LHCN-M2 (cell line): ENCODE measurements at places on chromosomes 16 and 17. TPM values are rescaled to one million over a fixed set of nuclear protein-coding genes. Genes with fewer than 3 reads are reported as not detected.

The CTRL gene
- 0.71 and 2.6 TPM in 2 replicates for total RNA-seq

DNA sequence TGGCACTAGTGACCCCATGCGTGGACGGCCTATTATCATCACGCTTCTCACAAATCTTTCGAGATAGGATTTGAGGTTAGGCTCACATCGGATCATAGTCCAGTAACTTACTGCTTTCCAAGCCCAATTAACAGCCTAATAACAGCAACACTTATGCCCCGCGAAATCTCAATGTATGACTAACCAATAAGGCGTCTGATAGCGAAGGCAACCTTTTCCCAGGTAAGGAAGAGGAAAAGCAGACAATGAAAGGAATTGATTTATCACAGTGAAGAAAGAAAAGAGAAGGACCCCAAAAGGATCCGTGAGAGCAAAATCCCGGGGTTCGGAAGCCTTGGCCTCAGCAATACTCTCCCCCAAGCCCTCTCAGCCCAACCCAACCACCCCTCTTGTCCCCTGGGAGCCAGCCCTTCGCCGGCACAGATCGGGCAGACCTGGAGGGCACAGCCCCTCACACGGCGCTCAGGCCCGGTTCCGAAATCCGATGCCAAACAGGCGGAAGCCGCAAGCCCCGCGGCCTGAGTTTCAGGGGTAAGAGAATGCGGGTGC lies 534 bp downstream of the GPATCH8 start:
- peak; percentile 22 for DNase-seq

The VASN gene
- 7.1 and 12.5 TPM in 2 replicates for total RNA-seq

DNA sequence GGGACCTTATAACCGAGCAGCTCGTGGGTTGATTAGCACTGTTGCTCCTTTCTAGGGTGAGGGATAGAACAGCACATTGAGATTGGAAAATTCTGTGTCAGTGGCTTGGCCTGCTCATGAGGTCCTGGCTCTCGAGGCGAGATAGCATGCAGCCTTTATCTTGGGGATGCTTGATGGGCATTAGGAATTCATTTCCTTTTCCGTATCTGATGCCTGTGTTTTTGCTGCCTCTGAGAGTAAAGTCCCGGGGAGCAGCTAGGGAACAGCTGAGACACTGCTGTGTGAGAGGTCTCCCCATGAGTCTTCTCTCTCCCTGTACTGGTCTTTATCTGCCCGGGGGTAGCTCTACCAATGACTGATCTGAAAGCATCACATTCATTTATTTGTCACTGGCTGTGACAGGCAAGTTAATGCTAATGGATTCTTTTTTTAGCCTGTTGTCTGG lies 14.5 kb downstream of the MSI2 start:
- DNase-seq: no peak

DNA sequence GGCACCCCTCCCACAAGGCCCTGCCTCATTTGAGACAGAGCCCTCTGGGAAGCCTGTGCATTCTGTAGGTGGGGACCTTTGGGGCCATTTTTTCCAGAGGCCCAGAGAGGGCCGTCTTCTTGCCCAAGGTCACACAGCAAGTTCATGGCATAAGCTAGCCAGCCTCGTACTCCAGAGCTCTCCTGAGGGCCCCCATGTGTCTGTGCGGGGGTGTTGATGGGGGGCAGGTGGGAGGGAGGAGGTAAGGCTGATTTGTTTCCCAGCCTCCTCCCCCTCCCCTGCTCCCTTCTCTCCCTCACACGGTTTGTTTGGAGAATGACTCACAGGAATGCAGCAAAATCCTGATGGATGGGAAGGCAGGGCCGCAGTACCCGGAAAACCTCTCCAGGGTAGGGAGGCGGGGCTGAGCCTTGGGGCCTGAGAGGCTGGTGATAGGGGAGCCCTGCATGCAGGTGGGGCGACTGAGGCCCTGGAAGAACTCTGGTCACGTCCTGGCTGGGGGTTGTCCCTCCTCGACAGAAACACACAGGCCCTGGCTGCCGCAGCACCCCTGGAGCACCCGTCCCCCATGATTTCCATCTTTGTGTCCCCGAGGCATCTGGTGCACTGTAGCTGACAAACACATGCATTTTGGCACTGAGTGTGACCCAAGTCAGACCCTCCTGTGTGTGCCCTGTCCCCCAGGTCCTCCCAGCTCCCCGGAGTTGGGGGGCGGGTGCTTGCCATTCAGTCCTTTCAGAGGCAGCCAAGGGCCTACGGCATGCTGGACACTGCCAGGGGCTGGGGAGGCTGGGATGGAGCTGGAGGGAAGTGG lies 29.7 kb downstream of the RAI1 start:
- peak; percentile 91 for DNase-seq

The ARHGAP44 gene
- total RNA-seq: 0.06 and 0.13 TPM in 2 replicates

The EVPLL gene
- total RNA-seq: not detected in 2 replicates

GRCh38 chr16:49441366-49441780 lies 67.8 kb downstream of the C16orf78 start:
- DNase-seq: no peak

DNA sequence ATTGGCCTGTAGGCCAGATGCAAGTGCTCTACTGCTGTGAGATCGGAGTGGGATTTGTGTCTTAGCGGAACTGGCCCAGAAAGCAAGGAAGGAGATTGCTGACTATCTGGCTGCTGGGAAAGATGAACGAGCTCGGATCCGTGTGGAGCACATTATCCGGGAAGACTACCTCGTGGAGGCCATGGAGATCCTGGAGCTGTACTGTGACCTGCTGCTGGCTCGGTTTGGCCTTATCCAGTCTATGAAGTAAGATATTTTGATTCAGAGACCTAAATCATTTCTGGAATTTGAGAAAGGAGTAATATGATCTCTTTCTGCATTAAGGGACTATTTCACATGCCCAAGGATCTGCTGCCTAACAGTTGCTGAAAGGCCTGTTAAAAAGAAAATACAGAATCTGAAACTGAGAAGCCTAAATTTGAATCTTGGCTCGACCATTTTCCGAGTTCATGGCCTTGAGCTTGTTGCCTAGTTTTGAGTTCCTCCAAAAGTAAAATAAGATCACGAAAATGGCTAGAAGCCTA lies 21.1 kb downstream of the IST1 start:
- peak; percentile 38 for DNase-seq

- no peak for DNase-seq
Measured at GRCh38 chr16:8845699-8846298, 23.0 kb downstream of the CARHSP1 start.

- no peak for DNase-seq
Measured at GRCh38 chr17:21375162-21375560, 996 bp upstream of the KCNJ12 start.

The CD300LG gene
- not detected in 2 replicates for total RNA-seq

The KRT24 gene
- not detected in 2 replicates for total RNA-seq

The SLC6A4 gene
- total RNA-seq: not detected in 2 replicates

DNA sequence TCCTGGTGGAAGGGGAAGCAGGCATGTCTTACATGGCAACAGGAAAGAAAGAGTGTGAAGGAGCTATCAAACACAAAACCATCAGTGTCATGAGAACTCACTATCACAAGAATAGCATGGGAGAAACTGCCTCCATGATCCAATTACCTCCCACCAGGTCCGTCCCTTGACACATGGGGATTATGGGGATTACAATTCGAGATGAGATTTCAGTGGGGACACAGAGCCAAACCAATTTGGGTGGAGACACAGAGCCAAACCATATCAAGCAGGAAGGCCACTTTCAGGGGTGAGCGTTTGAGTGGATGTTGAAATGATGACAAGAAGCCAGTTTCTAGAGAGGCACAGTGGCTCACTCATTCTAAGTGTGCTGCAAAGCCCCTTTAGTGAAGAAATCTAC lies 143.8 kb downstream of the CPPED1 start:
- no peak for DNase-seq

The SYCE1L gene
- total RNA-seq: 0.40 and 0.45 TPM in 2 replicates

- peak; percentile 87 for DNase-seq
Measured at GRCh38 chr17:43467981-43468581, 15.7 kb upstream of the DHX8 start.

The KRTAP4-9 gene
- not detected in 2 replicates for total RNA-seq

The KCNG4 gene
- total RNA-seq: 0.06 TPM in 1 of 2 replicates, not detected in the other

The CES1 gene
- total RNA-seq: not detected in 2 replicates

GRCh38 chr16:84782846-84783245 lies 36.9 kb upstream of the CRISPLD2 start:
- peak; percentile 10 for DNase-seq

- DNase-seq: no peak
Measured at GRCh38 chr16:66446737-66447136, 19.6 kb downstream of the BEAN1 start.

DNA sequence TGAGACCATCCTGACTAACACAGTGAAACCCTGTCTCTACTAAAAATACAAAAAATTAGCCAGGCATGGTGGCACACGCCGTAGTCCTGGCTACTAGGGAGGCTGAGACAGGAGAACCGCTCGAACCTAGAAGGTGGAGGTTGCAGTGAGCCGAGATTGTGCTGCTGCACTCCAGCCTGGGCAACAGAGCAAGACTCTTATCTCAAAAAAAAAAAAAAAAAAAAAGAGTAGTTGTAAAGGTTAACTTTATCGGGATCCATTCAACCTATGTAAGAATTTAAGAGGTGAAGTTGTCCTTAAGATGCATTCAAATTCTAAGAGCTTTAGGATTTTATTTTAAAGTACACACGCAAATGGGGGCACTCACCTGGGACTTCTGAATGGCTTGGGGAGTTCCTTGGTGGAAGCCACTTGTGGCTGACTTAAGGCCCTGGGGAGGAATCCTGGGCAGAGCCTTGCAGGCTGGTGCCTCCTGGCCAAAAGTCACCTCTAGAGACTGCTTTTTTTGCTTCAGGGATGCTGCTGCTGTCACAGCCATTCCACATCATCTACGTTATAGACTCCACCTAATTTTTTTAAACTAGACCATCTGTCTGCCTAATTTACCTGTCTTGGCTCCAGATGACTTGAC lies 3.3 kb downstream of the CTCF start:
- DNase-seq: no peak

DNA sequence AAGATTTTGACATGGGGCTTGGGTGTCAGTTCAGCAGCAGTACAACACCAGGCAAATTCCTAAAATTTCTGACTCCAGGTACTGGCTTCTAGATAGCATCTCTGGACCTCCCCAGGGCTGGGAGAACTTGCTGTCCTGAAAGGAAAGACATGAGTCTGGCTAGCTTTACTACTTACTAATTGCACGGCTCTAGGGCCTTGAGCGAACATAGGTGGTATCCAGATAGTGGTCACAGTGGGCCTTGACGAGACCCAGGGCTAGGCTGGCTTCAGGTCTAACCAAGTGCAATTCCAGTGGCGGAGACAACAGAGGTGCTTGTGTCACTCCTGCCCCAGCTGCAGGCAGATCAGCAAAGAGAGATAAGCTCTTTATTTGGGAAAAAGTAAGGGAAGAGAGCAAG lies 16.4 kb upstream of the SLC13A5 start:
- no peak for DNase-seq

GRCh38 chr17:8438441-8438840 lies 2.8 kb downstream of the NDEL1 start:
- no peak for DNase-seq

- no peak for DNase-seq
Measured at GRCh38 chr16:66592814-66593213, 11.7 kb upstream of the CMTM3 start.

- no peak for DNase-seq
Measured at GRCh38 chr16:53826658-53827057, 122.7 kb downstream of the FTO start.

- no peak for DNase-seq
Measured at GRCh38 chr17:42743595-42744282, 1.1 kb downstream of the EZH1 start.

The SMIM36 gene
- not detected in 2 replicates for total RNA-seq

GRCh38 chr16:7482032-7482431 lies 149.4 kb downstream of the RBFOX1 start:
- no peak for DNase-seq

GRCh38 chr17:72122010-72122764 lies 1.4 kb downstream of the SOX9 start:
- DNase-seq: peak; percentile 32

- no peak for DNase-seq
Measured at GRCh38 chr17:30340801-30341356, 7.0 kb upstream of the TMIGD1 start.

DNA sequence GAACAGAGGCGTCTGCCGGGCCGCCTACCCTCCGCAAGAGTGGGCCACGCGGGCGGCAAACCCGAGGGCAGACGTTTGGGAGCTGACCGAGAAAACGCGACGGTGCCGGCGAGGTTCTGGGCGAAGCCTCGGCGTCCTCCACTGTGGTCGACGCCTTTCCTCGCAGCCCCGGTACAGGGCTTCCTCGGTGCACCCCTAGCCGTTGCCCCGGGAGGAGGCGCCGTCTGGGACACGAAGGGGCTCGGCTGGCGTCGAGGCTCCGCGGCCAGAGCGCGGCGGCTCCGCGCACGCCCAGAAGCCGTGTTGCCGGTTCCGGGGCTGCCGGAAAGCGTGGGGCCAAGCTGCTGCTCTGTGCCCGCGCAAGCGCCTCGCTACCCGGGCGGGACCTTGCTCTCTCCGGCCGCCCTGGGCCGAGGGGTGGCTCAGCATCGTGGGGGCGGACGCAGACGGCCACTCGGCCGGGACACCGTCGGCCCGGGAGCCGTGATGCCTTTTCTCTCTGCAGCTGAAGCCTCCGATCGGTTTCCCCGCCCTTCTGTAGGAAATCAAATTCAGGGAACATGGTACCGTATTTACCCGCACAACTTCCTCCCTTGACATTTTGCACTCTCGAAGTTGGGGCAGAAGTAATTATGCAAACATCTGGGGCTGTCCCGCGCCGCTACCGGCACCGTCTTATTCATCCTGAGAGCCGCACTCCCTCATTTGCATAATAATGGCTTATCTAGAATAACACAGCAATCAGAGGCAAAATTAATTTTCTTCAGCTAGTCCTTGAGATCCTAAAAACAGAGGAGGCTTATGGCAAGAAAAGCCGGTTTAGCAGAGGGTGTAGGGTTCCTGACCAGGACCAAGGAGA lies 7.3 kb upstream of the CBX8 start:
- DNase-seq: no peak

The AANAT gene
- total RNA-seq: not detected in 2 replicates

- DNase-seq: no peak
Measured at GRCh38 chr16:67129422-67129821, 19.7 kb downstream of the PHAF1 start.

- no peak for DNase-seq
Measured at GRCh38 chr16:1014221-1014620, 32.7 kb downstream of the SOX8 start.

- DNase-seq: no peak
Measured at GRCh38 chr16:65843941-65844340, 522.5 kb upstream of the CDH5 start.

The TPSAB1 gene
- total RNA-seq: not detected in 2 replicates
